Mammary epithelial cell (primary cell): ENCODE measurements at places on chromosomes 1 and 21. TPM values are rescaled to one million over a fixed set of nuclear protein-coding genes. Genes with fewer than 3 reads are reported as not detected.

The PCNT gene
- 15.0 TPM for total RNA-seq

The GJB4 gene
- total RNA-seq: 0.17 TPM

The CD164L2 gene
- total RNA-seq: 1.7 TPM

The COL6A2 gene
- total RNA-seq: 47.0 TPM

The MASP2 gene
- 0.37 and 0.49 TPM in 2 replicates for total RNA-seq

The PLEKHN1 gene
- total RNA-seq: 25.6 and 28.6 TPM in 2 replicates

The ETV3L gene
- not detected in 2 replicates for total RNA-seq

The GJB3 gene
- total RNA-seq: 188 and 209 TPM in 2 replicates

The SYNC gene
- 7.3 and 9.2 TPM in 2 replicates for total RNA-seq

The NDUFS2 gene
- total RNA-seq: 82.6 and 85.8 TPM in 2 replicates

The HENMT1 gene
- 6.7 TPM for total RNA-seq

The OLFML3 gene
- total RNA-seq: 0.83 TPM

The CELA2A gene
- total RNA-seq: not detected in 2 replicates

The CDC73 gene
- 58.3 and 61.4 TPM in 2 replicates for total RNA-seq

The LCE2A gene
- total RNA-seq: not detected in 2 replicates

The UBE2U gene
- not detected in 2 replicates for total RNA-seq

The CAMK1G gene
- not detected for total RNA-seq

The SEMA6C gene
- 0.50 TPM for total RNA-seq

The ZBTB8A gene
- 11.5 TPM for total RNA-seq

The OR14K1 gene
- not detected for total RNA-seq

The PGLYRP4 gene
- 0.29 and 0.87 TPM in 2 replicates for total RNA-seq

The ACTL8 gene
- total RNA-seq: not detected

The LRRC53 gene
- not detected in 2 replicates for total RNA-seq

The TRIM17 gene
- total RNA-seq: 1.9 and 3.2 TPM in 2 replicates

The PMVK gene
- 34.6 and 34.7 TPM in 2 replicates for total RNA-seq

The MANEAL gene
- total RNA-seq: 0.50 TPM

The DMBX1 gene
- total RNA-seq: not detected in 2 replicates

The ZNF692 gene
- total RNA-seq: 39.9 and 48.5 TPM in 2 replicates

The TMEM269 gene
- not detected for total RNA-seq

The FCAMR gene
- total RNA-seq: not detected in 2 replicates

The TCHH gene
- not detected for total RNA-seq

The RNU1-4 gene
- 1,042 and 1,398 TPM in 2 replicates for total RNA-seq

The MFAP2 gene
- total RNA-seq: 12.8 TPM

The IL20 gene
- not detected for total RNA-seq

The UBXN10 gene
- total RNA-seq: 3.0 TPM

The PBX1 gene
- total RNA-seq: 4.0 and 10.2 TPM in 2 replicates

The PLEKHG5 gene
- 19.0 TPM for total RNA-seq

The GUCA2B gene
- total RNA-seq: not detected

The ZNF593OS gene
- total RNA-seq: not detected in 2 replicates

The LCE1D gene
- not detected for total RNA-seq

The EFNA4 gene
- 3.4 and 5.0 TPM in 2 replicates for total RNA-seq
